Stimulated activated CD4-positive, alpha-beta T cell treated with anti-CD3 and anti-CD28 coated beads, Interleukin-12 subunit alpha, Interleukin-12 subunit beta, amount 100 ng/mL, for 4 hours (primary cell): ENCODE measurements at places on chromosomes 11 and 22.
A peak's percentile ranks its signal among the peaks of the same experiment; 100 is the strongest.

DNA sequence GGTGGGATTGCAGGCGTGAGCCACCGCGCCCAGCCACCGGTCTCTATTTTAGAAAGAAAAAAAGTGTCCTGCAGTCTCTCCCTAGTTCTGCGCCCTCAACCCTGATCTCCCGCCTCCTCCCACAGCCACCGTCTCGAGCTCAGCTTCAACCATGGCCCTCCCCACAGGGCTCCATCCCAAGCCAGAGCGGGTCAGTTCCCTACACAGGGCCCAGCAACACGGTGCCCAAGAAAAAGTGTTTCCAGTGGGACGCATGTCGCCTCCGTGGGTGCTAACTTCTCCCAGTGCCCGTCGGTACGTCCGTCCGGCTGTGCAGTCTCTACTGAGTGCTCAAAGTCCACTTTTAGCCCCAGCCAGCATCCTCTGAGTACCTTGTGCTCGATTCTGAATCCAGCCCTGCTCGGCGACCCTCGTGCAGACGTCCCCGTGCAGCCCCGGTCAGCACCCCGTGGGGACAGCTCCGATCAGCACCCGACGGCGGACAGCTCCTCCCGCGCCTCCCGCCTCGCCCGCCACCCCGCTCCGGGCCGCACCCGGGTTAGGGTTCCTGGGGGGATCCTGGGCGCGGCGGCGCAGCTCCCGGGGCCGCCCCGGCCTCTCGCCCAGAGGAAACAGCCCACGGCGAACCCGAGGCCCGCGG is 657 bp upstream of the MAPK8IP2 start:
- DNase-seq, result peak; percentile 60

DNA sequence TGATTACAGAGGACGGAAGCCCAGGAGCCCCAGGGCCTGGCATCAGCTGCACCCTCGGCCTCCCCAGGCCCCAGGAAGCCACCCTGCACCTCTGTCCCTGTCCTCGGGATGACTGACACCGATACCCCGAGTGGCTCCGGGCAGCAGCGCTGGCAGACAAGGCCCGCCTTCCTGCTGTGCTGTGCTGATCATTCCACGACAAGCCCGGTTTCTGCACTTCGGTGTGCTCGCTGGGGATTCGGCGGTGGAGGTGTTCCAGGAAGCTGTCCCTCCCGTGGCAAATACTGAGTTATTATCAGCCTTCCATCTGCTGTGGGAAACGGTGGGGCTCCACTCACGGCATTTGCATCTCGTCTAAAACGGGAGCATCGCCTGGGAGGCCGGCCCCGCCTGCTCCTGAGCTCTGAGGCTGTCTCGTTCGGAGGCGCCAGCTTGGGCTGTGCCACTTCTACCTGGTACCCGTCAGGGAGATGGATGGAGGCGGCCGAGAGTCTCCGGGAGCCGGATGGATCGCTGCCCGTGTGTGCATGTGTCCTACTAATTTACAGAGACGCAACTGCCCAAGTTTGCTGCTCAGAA is 506.1 kb downstream of the BRD1 start:
- DNase-seq, result no peak

DNA sequence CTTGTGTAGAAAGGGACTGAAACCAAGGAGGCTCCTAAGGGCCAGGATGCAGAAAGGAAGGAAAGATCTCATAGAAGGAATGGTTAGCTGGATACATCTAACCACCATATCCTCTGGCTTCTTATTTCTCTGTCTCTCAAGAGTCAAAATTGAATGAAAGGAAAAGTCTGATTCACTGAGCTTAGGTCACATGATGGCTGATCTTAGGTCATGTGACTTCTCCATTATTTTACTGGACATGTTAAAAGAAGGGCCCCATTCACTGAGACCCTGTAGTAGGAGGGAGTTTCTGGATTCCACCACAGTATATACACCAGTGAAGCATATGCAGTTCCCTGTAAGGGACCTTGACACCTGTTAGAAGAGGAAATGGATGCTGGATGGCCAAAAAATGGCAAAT is 516.6 kb downstream of the NELL1 start:
- no peak for DNase-seq

DNA sequence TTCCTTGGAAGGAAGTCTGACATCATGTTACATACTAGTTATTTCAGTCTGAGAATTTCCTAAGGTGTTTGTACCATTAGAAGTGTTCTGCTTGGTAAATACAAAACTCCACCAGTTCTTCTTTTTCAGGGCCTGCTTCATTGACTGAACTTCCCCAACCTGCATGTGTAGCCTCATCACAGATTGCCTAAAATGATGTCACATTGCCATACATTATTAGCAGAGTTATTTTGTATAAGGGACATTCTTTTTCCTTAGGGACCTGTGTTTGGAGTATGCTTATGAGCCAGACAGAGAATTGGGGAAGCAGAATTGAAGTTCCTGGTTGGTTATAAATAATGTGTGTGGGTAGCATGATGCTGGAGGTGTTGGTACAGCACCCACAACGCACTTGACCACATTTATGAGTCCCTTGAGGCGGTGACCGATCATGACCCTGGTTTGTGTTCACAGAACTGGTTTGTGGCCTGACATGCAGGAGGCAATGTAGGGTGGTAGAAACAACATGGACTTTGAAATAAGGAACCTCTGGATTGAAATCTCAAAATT is 16.4 kb upstream of the MMP7 start:
- no peak for DNase-seq

DNA sequence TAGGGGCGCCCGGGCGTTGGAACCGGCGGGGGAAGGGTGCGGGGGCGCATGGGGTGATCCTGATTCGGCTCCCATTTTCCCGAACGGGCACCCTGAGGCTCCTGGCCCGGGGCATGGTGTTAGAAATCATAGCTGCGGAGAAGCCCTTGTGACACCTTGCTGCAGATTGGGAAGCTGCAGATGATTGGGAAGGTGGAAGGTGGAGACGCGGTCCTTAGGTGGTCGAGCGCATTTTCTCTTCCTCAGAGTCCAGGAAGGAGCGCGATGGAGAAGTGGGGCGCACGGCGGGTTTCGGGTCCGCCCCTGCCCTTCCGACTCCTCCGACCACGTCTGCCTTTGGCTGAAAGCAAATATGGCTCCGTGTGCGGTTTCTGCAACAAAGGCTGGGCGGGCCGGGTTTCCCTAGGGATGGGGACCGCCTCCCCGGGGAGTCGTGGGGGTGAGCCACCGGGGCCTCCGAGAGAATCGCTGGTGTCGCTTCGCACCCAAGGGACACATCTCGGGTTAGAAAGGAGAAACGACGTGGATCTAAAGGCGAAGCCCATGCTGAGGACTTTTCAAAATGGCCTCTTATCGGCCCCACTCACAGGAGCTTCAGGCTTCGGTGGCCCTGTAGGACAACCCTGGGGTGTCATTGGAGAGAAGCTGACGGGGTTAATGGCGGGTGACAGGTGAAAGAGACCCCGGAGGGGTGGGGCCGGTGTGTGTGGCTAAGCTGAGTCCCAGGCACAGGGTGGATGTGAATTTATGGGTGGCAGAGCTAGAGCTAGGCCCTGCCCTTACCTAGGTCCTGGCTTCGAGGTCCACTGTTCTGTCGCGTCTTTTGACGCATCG is 707 bp upstream of the FTH1 start:
- peak; percentile 28 for DNase-seq

DNA sequence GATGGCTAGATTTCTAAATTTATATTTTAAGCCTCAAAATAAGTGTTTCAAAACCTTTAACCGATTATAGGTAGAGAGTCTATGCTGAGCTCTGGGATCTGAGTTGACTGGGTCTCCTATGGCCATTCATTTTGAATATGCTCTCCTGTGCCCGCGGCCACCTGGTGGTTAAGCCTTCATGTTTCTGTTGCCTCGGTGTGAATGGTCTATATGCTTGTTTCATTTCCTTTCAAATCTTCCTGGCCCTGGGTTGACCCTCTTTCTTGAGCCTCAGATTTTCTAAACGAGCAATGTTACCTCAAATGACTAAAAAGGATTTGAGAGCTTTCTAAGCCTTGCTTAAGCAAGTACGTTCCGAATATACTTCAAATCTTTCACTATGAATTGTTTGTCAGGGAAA is 789.4 kb upstream of the KIRREL3 start:
- DNase-seq, result no peak

DNA sequence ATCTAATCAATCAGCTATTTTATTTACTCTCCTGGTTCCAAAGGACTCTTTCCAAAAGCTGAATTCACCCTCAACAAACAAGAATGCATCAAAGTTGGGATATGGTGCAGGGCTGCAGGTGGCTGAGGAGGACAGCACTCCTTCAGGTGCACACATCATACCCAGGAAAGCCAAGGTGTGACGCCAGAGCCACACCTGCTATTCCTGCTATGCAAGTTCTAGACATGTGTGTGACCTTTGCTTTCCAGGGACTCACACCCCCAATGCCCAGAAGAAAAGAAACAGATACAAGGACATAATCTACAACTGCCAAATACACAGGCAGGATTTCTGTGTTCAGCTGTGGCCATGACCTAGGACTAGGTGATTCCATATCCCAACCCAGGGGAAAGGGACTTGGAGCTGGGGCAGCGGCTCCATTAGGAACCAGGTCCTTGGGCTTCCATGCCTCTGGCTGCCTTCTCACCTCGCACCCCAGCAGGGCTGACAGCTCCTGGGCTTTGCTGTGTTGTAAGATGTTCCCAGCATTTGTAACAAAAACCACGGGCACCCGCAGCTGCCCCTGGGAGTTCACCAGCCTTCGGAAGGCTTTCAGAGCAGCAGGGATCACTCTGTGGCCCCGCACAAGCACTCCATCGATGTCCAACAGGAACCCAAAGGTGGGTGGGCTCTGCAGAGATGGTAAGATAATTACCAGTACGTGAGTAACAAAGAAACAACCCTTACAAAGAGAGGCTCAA is 9.8 kb downstream of the HDHD5 start:
- no peak for DNase-seq

GRCh38 chr11:34349882-34350281 is 7.9 kb downstream of the ABTB2 start:
- DNase-seq, result no peak

DNA sequence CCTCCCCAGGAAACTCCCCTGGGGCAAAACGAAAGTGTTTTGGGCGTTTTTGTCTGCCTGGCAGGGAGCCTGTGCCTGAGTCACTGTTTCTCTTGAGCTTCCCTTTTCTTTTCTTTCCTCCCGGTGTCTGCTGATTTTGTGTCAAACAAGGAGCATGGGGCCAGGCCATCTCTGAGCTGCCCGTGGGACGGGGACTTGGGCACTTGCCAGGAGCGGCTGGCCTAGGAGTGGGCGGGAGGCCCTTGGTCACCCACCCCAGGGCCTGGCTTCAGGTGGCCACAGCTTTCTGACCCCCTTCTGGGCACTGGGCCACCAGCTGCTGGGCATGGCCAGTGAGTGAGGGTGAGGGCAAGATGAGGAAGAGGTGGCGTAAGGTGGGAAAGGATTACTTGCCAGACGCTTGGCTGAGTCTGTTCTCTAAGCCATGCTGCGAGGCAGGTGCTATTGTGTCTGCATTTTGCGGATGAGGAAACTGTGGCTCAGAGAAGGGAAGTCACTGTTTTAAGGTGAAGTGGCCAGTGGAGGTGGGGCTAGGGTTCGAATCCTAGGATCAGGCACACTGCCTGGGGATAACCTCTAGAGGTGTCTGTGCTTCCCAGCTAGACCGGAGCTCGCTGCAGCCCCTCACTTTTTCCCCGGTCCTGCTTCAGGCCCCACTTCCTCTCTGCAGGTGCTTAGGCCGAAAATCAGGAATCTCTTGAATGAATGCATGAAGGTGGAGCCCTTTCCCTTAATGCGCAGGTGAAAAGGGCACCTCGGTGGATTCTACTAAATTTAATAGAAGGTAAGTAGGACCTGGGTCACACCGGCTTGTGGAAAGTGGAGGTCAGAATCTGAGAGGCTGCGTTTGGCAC is 7.8 kb upstream of the NFAM1 start:
- no peak for DNase-seq

DNA sequence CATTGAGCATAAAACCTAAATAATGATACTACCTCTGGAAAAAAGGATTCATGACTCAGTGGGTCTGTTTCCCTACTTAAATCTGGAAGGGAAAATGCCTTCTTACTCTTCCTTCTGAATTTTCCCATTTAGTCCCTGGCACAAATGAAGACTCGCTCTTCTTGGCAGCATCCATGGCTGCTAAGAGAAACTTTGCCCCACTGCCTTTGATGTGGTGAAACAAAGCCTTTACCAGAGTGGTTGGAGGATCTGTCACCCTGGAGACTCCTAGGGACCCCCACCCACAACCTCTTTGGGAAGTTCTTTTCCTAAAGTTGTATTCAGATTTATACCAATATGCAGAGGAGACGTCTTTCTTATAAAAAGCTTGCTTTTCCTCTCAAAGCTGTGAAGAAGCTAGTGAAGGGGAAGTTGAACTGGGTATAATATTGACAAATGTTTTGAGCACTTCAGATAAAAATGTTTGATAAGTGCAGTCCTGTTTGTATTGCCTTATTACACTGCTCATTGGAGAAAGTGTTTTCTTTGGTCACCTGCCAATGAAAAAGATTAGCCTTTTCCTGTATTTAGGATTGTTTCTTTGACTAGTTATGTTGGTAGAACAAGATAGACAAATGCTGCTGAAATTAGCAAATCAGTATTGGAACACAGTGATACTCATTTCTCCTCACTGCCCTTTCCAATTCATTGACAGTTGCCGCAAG is 77.3 kb downstream of the ARFGAP2 start:
- DNase-seq, result no peak

- no peak for DNase-seq
Observed at GRCh38 chr11:91932151-91932821, 292.3 kb upstream of the FAT3 start.

DNA sequence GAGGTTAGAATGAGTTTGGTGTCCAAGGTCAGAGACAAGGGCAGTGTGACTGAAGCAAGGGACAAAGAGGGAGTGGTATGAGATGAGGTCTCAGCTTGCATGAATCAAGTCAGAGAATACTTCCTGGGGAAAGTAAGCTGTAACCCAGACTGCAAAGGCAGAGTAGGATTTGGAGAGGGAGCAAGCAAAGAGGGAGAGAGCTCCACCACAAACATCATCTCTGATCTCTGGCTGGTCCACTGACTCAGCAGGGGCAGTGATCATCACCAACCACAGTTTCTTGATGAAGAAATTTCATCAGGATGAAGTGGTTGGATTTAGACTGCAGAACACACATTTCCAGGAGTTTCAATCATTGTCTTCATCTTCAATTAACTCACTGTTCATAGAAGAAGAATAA is 54.9 kb upstream of the HMGXB4 start:
- no peak for DNase-seq

- DNase-seq, result no peak
Observed at GRCh38 chr22:43277987-43278601, 65.1 kb downstream of the SCUBE1 start.

DNA sequence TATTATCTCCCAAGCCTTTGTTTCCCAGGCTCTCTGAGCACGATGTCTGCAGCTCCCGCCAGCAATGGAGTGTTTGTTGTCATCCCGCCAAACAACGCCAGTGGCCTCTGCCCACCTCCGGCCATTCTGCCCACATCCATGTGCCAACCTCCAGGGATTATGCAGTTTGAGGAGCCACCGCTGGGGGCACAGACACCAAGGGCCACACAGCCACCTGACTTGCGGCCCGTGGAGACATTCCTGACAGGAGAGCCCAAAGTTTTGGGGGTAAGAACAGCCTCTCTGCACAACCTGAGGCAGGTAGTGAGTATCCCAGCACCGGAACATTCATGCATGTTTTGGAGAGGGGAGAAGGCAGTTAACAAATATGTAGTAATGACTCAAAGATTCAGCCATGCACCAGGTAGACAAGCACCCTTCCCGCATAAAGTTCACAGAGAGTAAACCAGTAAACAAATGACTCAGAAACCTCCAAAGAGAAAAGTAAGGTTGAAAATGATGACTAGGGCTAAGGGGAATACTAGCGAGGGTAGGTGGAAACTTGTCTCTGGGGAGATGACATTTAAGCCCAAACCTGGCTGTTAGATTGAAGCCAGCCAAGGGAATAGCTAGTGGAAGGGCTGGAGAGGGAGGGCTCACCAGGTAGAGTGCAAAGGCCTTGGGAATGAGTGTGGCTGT is 7.2 kb downstream of the MS4A15 start:
- no peak for DNase-seq

GRCh38 chr11:28009388-28009787 is 98.6 kb downstream of the KIF18A start:
- no peak for DNase-seq
